MG63 (cell line): ENCODE measurements at places on chromosomes 5 and 9.
A peak's percentile ranks its signal among the peaks of the same experiment; 100 is the strongest.

GRCh38 chr9:129036923-129037766 is 719 bp downstream of the MIGA2 start:
- no peak for DNase-seq

GRCh38 chr9:95627802-95628201 is 111.0 kb upstream of the PTCH1 start:
- DNase-seq: peak; percentile 58

GRCh38 chr9:126927419-126927818 is 12.8 kb downstream of the RALGPS1 start:
- DNase-seq: no peak

- DNase-seq: no peak
Observed at GRCh38 chr5:126937771-126938170, 92.6 kb downstream of the MARCHF3 start.

- no peak for DNase-seq
Observed at GRCh38 chr5:34905564-34905963, 9.7 kb downstream of the RAD1 start.

GRCh38 chr5:176677209-176677939 is 30.1 kb downstream of the TSPAN17 start:
- no peak for DNase-seq

GRCh38 chr9:87656485-87656884 is 69.4 kb upstream of the CTSL start:
- DNase-seq: no peak

- DNase-seq: no peak
Observed at GRCh38 chr5:14325369-14325768, 182.2 kb downstream of the TRIO start.

DNA sequence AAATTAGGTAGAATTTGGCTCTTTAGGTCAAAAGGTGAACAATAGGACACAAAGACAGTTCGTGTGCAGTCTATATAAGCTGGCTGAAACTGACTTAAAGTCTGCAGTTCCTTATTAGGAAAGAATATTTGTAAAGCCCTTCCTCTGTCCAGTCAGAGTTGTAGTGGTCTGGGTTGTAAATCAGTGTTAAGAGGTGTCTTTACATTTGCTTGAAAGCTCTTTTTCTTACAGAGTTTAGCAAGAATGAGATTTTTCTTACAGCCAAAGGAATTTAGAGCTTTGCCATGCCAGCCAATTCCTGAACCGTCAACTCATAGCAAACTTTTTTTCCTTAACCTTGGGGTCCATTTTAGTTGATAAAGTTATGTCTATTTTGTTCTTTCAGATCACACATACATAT is 786.1 kb upstream of the CTNND2 start:
- DNase-seq: no peak

- peak; percentile 12 for DNase-seq
Observed at GRCh38 chr9:68844631-68845612, 139.9 kb downstream of the PIP5K1B start.

GRCh38 chr9:90801241-90801972 is at the start of gene SYK:
Gene SYK, plus strand, starts transcription at chr9:90801819. Its CDS starts 42,080 bp downstream, at chr9:90843899.
- DNase-seq: peak; percentile 63

GRCh38 chr9:35730486-35730854 is 1.5 kb downstream of the TLN1 start:
- DNase-seq: no peak

GRCh38 chr9:98916660-98917059 is 27.0 kb upstream of the COL15A1 start:
- peak; percentile 48 for DNase-seq

DNA sequence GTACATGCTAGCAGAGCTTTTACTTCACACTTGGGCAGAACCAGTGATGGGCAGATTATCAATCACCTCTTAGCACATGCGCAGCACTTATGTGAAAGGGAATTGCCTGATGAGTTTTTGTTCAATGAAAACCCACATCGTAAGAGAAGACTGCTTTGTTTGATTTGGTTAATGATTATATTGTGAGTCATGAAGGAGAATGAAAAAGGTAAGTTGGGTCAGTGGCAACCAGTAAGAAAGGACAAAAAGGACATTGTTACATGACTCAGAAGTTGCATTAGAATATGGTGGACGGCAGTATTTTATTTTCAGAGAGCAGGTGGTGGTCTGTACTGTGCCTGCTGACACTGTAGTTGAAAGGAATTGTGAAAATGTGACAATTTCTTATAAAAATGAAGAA is 127.4 kb downstream of the AOPEP start:
- DNase-seq: no peak

DNA sequence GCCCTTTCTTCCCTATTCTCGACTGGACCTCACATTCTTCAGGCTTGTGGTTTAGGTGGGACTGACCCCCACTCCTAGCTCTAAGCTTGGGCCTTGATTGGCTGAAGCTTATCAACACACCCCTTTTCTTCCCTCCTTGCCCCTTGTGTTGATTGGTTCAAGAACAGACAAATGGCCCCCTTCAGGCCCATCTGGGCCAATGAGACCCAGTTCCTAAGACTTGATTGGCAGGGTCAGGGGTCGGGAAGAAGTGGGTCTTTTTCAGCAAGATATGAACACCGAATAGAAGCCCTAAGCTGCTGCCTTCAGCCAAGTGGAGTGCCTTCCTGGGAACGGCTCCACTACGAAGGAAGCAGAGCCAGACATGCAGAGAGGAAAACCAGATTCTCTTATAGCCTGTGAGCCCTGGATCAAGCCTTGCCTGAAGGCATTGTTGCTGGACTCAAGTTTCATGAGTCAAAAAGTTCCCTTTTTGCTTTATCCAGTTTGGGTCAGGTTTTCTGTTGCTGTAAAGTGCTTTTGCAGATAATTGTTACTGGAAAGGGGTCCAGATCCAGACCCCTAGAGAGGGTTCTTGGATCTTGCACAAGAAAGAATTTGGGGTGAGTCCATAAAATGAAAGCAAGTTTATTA is 22.4 kb upstream of the NCS1 start:
- DNase-seq: no peak
